NCI-H2081 treated with DMSO at 0.1 percent for 48 hours (cell line): ENCODE measurements at places on chromosomes 6 and 20.

GRCh38 chr6:126039284-126039683 lies 52.9 kb downstream of the TRMT11 start:
- no peak for DNase-seq

- no peak for DNase-seq
These were observed 275.8 kb upstream of the RUNX2 start for GRCh38 chr6:45052325-45052724.

DNA sequence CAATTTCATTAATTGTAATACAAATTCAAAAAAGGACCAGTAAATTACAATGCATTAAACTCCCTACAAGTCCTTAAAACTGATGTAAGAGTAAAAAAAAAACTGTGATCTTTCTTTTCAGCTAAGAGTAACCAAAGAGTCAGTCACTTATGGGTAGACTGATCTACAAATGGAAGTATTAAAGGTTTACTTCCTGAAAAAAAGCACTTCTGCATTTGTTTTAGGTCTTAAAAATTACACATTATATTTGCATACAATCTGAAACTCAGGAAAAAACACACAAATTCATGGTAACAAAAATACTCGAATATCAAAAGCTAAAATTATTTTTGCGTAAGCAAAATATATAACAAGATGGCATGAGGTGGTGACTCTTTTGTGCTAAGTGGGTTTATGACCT lies 23.5 kb downstream of the USP49 start:
- DNase-seq = no peak

DNA sequence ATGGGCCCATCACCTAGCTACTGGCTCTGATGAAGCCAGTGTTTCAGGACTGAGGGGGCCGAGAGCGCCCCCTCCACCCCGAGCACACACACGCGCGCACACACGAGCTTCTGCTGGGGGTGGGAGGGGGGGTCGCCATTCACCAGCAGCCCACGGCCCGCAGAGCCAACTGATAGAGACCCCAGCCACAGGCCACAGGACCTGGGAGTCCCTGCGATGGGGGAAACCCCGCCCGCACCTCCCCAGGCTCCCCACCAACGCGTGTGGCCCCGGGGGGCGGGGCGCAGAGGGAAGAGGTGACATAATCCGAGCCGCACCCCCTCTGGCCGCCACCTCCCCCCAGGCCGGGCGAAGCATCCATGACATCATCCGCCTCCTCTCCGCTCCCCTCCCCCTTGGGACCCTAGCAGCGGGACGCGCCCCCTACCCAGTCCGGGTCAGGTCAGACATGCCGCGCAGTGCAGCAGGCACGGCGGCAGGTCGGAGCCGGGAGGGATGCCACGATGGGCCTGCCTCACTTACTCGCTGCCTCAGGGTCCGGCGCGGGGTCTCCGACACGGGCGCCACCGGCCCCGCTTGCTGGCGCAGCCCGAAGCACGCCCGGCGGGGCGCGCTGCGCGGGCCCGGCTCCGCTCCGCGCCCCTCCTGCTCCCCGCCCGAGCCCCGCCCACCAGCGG lies at the start of gene LZTS3:
Gene LZTS3, minus strand, starts transcription at position 617 of the 677 bp plus-strand sequence. CDS start 6,386 bp downstream, outside the sequence.
- DNase-seq = no peak

DNA sequence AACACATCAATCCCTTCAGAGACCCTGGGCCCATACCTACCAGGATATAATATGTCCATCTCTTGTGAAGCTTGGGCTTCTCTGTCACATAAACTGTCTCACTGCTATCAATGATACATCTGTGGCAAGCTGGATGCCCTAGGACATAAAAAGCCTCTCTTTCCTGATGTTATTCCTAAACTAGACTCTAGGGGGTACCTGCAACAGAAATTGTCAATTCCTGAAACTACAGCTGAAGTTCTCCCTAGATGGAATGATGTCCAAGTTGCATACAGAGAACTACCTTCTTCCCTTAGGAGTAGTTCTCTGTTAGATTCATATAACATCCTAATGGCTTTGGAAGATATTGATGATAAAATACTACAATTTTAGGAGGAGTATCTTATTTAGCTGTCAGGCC lies 35.8 kb downstream of the TBX18 start:
- no peak for DNase-seq

- DNase-seq = no peak
These were observed 86.5 kb downstream of the TMEM200A start for GRCh38 chr6:130452336-130452735.

- DNase-seq = no peak
These were observed 16.2 kb upstream of the SLC22A16 start for GRCh38 chr6:110492584-110492983.

DNA sequence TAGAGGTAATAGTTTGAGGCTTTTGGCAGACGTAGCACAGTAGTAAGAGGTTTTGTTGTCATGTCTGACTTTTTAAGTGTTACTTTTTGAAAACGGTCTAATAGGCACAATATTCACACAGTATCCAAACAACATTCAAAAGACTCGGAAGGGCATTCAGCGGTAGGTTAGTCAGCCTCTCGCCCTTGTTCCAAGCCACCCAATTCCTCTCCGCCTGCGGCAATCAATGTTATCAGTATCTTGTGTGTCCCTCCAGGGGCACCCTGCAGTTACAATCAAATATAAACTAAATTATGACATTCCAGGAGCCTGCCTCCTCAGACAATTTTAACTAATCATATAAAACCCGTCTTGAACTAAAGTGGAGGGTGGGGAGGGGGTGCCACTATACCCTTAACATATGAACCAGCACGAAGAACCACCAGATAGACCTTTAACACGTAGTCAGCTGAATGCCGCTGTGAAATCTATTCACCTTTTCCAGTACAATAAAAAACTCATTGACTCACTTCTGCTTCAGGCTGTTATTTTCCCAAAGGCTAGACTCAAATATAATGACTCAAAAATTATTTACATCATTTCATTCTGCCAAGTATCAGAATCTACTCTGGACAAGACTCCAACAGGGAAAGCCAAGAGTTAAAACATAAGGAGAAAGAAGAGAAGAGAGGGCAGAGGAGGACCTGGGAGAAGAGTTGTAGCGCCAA lies 1.6 kb downstream of the TENT5A start:
- no peak for DNase-seq

- DNase-seq = no peak
These were observed 25.6 kb upstream of the LSM14B start for GRCh38 chr20:62096421-62097380.

GRCh38 chr6:164554700-164555476 lies 754.5 kb downstream of the C6orf118 start:
- DNase-seq = no peak

DNA sequence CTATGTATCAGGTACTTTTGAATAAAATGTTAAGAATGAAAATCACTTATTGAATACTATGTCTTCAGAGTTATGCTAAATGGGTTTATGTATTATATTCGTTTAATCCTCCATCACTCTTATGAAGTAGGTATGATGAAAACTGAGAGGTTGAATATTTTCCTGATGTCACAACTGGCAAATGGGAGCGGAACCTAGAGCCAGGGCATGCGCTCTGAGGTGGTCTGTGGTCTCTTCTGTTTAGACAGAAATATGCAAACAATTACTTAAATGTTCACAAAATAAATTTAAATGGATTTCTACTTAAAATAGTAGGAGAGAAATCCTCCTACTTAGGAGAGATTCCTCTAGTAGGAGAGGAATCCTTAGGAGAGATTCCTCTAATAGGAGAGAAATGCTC lies 21.3 kb upstream of the UTRN start:
- DNase-seq = no peak
